Myocyte (in vitro differentiated cells): ENCODE measurements at places on chromosomes 5 and 9.

DNA sequence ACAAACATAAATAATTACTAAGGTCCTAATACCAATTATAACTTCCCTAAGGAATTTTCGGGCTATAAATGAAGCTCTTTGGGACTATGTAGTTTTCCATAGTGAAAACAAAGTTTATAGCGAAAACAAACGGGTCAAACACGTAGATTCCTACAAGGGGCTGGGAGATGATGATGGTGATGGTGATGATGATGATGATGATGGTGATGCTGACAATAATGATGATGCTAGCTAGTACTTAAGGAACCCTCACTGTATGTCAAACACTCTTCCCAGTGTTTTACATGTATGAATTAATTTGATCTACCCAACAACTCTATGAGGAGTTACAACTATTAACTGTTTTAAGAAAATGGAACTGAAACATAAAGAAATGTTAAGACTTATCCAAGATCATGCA, 63.7 kb upstream of the PIK3R1 start:
- no peak for DNase-seq

DNA sequence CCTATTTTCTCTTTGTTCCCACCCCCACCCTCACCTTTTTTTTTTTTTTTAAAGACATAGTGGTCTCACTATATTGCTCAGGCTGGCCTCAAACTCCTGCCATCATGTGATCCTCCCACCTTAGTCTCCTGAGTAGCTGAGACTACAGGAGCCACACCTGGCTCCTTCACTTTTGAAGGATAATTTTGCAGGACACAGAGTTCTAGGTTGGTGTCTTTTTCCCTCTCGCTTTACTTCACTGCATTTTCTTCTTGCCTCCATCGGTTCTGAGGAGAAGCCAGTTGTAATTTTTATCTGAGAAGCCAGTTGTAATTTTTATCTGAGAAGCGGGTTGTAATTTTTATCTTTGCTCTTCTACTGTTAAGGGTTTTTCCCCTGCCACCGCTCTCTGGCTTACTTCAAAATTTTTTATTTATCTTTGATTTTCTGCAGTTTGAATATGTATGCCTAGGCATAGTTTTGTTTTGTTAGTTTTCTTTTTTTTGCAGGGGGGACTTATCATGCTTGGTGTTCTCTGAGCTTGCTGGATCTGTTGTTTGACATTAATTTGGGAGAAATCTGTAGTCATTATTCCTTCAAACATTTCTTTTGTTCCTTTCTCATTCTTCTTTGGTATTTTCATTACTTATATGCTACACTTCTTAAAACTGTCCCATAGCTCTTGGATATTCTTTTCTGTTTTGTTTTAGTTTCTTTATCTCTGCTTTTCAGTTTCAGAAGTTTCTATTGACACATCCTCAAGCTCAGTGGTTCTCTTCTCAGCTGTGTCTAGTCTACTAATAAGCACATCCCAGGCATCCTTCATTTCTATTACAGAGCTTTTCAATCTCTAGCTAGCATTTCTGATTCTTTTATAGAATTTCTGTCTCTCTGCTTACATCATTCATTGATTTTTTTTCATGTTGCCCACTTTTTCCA, 148.2 kb upstream of the CHD1 start:
- DNase-seq = no peak

GRCh38 chr9:133707763-133708245, 30.3 kb downstream of the SARDH start:
- DNase-seq = no peak

- DNase-seq = peak; percentile 50
Observed at GRCh38 chr9:80699511-80699998, 989.8 kb downstream of the TLE1 start.

DNA sequence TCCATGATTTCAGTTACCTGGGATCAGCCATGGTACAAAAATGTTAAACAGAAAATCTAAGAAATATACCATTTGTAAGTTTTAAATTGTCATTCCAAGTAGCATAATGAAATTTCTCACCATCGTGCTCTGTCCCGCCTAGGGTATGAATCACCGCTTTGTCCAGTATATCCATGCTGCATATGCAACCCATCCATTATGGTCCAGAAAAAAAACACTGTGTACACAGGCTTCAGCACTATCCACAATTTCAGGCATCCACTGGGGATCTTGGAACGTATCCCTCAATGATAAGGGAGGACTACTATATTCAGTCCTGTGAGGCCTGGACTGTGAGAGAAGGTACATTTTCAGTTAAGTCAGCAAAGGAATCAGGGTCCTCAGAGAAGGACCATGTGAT, 37.6 kb upstream of the HNRNPA0 start:
- no peak for DNase-seq

DNA sequence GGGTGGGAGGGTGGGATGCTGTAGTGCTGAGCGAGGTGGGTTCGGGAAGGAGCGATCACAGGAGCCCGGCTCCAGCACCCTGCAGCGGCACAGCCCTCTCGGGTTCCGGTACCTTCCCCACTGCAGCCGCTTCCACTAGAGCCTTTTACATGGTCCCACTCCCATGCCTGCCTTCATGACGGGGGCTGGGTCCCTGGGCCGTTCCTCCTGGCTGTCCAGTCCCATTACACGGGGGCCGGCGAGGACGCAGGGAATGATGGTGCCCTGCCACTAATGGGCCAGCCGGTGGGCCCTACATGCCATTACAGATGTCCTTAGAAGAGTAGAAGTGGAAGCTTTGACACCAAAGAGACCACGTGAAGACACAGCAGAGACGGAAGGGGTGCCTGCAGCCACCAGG, 104.6 kb upstream of the PPP1R26 start:
- DNase-seq = no peak

DNA sequence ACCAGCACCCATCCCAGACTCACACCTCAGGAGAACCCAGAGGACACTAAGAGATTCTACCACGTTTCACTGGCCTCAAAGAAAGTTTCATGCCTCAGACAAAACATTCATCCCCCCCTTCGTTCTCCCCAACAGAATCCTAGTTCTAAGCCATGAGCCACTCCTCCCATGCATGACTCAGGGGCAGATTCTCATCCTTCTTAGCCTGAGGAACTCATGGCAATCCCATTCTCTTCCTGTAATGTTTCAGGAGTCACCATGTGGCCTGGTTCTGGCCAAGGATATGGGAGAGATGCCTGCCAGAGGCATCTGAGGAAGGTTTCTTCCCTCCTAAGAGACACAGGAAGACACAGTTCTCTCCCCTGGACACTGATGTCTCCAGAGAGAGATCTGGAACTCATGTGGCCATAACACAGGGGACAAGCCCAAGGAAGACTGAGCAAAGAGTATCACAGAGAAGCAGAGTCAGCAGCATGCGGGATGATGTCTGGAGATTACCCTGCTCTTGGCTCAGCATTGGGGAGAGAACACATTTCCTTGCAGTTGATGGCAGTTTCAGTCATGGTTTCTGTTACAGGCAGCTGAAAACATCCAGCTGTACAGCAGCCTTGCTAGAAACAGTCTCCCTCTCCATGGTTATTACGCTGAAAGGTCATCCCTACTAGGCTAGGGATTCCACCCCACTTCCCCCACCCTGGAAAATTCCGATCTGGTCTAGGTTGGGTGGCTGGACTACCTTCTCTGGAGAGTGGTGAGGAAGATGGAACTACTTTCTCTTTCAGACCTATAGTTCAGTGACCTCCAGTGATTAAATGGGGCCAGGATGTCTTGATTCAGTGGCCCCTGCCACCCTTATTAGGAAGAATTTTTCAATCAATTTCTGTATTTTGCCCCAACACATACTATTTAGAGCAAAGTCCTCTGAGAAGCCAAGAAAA, 115.4 kb downstream of the ZNF608 start:
- DNase-seq = no peak

DNA sequence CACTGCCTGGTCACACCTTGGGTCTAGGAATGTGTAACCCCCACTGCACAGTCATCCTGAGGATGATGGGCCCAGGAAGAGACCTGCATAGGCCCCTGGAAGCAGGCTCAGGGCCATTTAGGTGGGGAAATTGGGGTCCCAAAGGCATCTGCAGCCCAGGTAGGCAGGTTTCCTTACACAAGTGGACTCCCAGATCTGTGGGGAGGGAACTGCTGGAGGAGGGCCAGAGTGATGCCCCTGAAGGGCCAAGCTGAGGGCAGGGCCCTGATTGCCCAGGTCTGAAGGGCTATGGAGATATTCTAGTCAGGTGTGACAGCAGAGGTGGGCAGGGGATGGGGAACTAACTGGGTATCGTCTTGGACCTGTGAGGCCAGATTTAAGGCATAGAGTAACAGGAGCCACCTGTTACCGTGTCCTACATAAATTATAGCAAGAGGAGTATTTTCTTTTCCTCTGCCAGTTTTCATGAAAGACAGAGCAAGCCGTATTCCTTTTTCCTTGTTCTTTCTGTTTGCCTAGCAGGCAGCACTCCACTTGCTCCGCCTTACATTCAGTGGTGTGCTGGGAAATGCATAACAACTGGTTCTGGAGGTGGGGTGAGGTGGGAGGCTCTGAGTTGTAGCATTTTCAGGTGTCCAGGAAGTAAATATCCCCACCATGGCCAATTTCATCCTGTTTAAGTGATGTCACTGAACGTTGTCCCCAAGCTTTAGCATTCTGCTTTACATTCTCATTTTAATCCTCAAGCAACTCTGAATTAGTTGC, 41.3 kb downstream of the PPARGC1B start:
- DNase-seq = no peak

GRCh38 chr9:27337236-27337635, 40.3 kb upstream of the EQTN start:
- no peak for DNase-seq

DNA sequence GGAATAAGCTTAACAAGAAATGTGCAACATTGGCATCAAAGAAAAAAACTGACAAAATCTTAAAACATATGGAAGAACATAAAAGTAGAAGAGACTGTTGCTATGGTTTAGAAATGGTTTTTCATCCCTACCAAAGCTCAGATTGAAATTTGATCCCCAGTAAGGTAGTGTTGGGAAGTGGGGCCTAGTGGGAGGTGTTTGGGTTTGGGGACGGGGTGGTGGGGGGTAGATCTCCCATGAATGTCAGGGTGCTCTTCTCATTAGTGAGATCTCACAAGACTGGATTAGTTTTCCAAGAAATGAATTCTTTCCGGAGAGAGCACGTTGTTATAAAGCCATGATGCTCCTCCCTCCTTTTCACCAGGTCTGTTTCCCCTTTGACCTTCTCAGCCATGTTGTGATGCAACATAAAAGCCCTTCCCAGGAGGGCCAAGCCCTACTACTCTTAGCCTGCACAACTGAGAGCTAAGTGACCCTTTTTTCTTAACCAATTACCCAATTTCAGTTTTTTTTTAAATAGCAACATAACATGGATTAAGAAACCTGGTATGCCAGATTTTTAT, 10.6 kb downstream of the TMEM167A start:
- no peak for DNase-seq

GRCh38 chr9:16705111-16705604, 165.3 kb downstream of the BNC2 start:
- DNase-seq = peak; percentile 95

DNA sequence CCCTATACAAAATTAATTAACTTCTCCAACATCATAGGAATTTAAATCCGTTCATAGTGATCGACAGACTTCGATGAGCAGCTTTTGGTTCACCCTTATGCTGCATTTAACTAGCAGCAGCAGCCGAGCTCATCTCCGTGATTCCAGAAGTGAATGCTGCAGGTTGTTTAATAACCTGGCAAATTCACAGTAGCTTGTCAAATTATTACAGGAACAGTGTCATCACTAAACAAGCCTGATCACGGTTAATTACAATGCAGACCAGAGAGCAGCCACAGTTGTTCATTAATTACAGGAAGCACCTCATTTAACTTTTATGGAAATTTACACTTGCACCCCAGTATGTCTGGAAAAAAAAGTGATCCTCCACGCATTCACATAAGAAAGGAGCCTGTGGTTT, 188.2 kb downstream of the BNC2 start:
- no peak for DNase-seq

GRCh38 chr9:135134268-135135022, 47.0 kb downstream of the OLFM1 start:
- no peak for DNase-seq

DNA sequence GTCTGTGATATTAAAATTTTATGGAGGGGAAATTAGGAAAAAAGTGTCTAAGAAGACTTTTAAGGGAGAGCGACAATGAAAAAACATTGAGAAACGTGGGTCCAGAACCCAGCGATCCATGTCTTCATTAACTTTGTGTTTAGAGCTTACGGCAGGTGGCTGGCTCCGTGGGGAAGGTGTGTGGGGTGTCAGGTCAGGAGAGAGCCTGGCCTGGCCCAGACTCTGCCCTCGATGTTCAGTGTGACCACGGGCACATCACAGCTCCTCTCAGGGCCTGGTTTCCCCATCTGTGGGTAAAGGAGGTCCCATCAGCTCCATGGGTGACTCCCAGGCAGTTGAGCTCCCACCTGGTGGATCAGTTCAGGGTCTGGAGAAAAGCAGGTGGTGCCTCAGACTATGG, 22.1 kb downstream of the DAB2IP start:
- no peak for DNase-seq

- no peak for DNase-seq
Observed at GRCh38 chr9:91416096-91416712, 7.4 kb downstream of the NFIL3 start.

- DNase-seq = no peak
Observed at GRCh38 chr9:81596679-81597418, 92.5 kb downstream of the TLE1 start.

DNA sequence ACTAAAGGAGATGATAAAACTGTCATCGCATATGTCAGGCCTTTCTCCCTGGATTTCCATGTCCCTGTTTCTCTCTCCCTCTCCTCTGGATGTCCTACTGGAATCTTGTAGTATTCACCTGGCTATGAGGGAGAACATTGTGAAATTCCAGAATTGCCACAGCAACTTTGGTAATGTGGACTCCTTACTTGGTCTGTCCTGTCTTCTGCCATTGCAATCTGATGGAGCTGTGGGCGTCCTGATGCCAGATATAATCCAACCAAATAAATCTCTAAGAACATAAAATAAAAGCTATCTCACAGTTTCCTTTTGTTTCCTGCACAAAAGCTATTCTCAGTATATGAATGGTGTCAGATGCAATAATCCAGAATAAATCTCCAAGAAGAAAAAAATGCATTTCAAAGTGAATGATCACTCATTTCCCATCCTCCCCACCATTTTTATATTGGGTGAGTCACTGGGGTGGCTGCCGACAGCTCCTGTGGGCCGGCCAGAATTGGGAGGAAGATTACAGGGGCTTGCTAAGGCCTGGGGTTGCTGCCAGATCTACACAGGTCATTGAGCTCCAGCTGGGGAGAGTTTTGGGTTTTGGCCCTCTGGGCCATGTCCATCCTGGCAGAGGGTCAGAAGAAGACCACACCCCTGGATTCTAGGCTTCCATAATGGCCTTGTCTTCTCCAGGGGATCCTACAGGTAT, 160.7 kb upstream of the PITX1 start:
- no peak for DNase-seq
